ENCODE measurements at places on chromosomes 13 and 19.

DNA sequence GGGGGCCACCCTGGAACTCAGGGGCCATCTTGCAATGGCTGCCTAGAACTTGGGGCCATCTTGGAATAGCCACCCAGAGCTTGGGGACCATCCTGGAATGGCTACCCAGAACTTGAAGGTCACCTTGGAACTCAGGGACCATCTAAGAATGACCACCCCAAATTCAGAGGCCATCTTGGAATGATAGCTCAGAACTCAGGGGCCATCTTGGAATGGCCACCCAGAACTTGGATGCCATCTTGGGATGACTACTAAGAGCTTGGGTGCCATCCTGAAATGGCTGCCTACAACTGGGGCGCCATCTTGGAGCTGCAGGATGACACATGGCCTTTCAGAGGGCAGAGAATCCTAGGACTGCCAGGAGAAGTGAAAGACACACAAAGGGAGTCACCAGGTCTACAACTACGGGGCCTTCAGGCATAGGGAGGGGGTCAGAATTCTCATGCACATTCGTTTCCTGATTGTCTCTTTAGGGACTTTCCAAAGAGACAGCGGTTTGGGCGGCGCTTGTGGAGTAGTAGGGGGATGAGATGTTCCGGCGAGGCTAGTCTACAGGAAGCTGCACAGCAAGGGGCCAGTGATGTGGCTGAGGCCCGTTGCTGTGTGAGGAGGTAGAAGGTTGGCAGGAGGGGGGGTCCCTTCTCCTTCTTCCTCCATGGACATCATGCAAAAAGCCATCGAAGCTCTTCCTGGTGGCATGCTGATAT is 125.0 kb downstream of the IER2 start:
- DNase-seq, result no peak

DNA sequence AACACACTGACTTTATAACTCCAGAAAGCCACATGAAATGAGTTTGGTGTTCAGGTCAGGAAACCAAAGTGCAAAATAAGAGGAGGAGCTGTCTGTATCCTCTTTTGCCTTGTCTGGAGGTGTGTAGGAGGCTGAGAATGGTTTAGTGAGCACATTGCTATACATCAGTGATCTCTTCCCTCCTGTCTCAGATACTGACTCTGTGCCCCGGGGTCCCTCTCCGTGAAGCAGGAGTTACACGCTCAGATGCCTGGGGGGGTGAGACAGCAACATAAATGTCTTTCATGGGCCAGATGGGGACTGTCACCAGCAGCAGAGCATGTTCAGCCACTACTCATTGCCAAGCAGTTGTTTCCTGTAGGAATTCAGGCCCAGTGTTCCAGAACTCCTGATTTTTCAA is 285.4 kb downstream of the ATP8A2 start:
- DNase-seq, result no peak

- DNase-seq, result no peak
Measured at GRCh38 chr13:113186061-113186900, 22.2 kb downstream of the PCID2 start.

- no peak for DNase-seq
Measured at GRCh38 chr19:11639245-11639601, 41.9 kb downstream of the ZNF627 start.

DNA sequence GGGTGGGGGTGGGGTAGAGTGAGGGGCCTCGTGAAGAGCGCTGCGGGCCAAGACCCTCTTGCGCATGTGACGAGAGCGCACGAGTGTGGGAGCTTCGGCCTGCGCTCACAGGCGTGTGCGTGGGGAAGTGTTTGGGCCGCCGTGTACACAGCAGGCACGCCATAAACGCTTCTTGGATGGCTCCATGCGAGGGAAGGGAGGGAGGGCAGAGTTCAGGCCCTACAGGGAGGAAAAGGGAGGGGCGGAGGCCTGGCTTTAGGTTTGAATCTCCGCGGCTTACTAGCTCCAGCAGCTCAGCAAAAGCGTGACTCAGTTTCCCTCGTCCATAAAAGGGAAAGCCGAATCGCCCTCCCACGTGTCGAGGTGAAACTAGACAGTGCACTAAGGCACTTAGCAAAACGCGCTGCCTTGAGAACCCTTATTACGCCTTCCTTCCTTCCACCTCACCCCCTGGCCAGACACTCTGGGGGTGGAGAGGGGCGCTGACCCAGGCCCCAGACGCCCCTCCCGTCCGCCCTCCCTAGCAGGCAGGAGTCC is 12.5 kb downstream of the GADD45B start:
- no peak for DNase-seq

DNA sequence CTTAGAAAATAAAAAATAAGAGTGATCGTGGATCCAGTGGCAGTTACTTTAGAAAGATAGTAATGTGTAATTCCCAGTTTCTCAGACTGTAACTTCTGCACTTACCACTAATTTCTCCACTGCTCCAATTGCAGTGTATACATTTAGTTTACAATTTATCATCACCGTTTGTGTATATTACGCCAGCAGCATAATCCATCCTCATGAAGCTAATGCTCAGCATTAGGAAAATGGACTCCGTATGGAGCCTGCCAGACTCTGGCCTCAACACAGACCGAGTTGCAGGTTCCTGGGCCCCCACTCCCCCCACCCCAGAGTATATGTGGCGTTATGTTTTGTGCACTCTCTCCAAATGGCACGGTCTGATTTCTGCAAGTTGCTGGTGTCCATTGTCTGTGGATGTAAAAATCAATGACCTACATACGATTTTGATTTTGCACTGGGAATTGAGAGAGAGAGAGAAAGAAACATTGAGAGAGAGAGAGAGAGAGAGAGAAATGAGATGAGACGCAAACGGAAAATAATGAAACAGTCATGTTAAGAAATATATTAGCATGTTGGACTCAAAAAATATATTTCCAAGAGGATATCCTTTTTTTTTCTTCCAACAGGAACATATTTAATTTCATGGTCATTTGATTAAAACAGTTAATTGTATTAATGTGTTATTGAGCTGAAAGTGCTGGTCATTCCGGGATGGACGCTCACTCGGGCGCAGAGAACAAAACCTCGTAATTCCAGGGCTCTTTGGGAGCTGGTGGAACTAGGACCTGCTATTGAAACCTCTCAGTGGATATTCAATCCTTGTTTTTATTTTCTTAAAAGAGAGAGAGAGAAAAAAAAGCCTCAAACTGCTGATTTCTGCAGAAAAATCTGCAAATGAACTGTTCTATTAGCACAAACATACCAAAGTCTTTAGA is 278.8 kb downstream of the TSHZ3 start:
- DNase-seq, result no peak

GRCh38 chr13:27921961-27922882 is 2.4 kb downstream of the PDX1 start:
- DNase-seq, result no peak

GRCh38 chr13:21823949-21824348 is 153.1 kb downstream of the FGF9 start:
- no peak for DNase-seq

DNA sequence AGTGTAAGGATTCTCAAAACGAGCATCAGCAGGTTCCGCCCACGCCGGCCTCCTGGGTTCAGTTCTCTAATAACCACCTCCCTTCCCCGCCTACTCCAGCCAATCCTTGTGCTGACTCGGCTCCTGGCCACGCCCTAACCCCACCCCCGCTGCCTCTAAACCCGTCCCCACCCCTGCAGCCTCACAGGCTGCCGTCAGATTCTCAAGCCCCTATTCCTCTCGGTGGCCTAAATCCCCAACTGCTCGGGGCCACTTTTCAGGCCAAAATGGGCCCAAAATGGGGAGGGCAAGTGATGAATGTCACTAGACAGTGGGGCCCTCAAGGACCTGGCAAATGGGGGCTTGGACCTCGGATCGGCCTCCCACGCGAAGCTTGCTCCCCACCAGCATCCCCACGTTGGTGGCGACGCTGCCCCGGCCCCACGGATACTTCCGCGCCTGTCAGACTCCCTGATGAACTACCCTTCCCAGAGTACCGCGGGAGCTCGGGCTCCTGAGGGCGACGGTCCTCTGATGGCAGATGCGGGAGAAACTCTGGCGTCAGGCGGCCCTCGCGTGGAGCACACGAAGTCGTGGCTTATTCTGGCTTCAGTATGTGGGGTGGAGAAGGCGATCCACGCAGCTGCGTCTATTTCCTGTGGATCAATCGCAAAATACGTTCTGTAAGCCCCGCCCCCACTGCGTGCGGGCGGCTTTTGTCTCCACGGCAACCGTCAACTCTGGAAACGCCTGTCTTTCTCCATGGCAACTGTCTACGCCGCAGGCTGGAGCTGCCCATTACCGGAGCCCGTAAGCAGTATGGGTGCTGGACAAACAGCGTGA is 24.8 kb downstream of the ZNF473 start:
- DNase-seq, result peak; percentile 79

DNA sequence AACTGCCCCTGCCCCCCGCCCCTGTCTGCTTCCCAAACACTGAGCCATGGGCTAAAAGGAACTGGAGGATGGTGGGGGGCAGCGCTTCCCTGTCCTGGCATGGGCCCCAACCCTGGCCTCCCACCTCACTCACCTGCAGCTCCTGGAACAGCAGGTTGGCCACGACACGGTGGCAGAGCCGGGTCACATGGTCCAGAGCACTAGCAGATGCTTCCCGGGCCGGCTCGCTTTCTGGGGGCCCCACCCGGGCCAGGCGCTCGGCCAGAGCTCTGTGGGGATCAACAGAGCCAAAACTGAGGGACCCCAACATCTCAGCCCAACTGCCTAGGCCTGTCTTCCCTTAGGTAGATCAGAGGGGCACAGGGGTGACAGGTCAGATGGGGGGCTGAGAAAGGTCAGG is 20.6 kb downstream of the EXOC3L2 start:
- no peak for DNase-seq

DNA sequence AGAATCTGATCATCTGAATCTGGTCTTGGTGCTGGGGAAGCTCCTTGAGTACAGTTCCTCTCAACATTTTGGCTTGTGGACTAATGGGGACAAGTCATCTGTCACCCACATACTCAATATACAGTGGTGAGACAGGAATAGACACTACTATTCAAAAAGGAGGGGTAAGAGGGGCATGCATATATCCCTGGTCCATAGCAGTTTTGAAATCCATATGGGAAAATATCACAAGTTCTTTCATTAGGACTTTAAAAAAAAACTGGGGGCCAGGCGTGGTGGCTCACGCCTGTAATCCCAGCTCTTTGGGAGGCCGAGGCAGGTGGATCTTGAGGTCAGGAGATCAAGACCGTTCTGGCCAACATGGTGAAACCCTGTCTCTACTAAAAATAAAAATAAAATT is 20.3 kb upstream of the PPP5C start:
- no peak for DNase-seq

DNA sequence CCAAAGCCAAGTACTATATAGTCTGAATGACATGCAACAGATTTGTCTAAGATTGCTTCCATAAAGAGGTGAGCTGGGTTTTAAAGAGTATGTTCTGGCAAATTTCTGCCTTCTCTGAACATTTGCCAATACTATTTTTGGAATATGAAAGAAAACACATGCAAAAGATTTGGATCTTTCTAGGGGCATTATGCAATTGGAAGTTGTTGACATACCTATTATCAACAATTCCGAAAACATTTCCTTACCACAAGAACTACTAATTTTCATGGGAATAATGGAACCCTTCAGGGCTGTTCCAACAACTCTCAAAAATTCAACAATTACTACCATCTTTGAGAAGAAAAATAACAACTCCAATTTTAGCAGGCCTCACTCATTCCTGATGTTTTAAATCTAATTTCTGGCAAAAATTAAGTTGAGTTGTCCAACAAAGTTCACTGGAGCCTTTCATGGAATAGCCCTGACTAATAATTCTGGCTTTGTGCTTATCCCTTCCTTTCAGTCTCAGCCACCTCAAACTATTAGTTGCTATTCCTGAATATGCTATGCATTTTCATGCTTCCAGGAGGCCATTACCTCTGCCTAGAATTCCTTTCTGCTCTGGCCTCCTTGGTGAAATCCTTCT is 250.0 kb downstream of the RGCC start:
- DNase-seq, result no peak

Measured in H4 (cell line).